NCI-H1048 (cell line): ENCODE measurements at places on chromosomes 2 and 18.

DNA sequence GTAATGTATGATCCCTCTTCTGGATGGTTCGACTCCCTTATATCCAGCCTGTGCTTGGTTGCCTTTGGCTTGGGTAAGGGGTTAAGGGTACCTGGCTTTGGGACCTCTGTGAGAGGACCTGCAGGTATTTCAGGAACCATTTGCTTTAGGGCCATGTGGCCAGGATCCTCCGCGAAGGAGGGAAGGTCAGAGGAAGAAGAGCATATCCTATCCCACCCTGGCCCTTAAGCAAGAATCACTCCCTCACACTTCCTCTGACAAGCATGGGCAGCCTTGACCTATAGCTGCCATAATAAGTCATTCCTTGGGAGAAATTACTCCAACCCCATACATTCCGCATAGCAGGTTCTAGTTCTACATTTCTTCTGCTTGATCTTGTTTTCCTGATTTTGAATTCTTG lies 59.1 kb upstream of the TXNDC2 start:
- no peak for DNase-seq

- no peak for DNase-seq
Observed at GRCh38 chr2:118937817-118938216, 4.2 kb upstream of the MARCO start.

- DNase-seq: no peak
Observed at GRCh38 chr2:161063946-161064306, 96.3 kb upstream of the TANK start.

DNA sequence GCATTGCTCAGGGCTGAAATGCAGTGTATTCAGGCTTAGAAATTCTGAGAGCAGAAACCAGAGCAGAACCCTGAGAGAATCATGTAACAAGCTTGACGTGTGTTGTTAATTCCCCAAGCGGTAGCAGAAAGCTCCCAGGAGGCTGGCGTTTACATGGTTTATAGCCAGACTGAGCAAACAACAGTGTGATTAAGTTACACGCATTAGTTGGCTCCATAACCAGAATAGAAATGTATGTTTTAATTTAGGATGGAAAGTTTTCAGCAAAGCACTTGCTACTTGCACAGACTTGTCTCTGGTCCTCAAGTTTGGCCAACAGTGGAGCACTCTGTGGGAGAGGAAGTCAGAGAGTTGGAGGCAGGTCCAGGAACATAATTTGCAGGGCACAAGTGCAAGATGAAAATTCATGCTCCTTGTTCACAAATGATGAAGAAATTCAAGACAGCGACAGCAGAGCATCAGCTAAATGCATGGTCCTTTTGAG lies 69.3 kb downstream of the MAPK4 start:
- no peak for DNase-seq

DNA sequence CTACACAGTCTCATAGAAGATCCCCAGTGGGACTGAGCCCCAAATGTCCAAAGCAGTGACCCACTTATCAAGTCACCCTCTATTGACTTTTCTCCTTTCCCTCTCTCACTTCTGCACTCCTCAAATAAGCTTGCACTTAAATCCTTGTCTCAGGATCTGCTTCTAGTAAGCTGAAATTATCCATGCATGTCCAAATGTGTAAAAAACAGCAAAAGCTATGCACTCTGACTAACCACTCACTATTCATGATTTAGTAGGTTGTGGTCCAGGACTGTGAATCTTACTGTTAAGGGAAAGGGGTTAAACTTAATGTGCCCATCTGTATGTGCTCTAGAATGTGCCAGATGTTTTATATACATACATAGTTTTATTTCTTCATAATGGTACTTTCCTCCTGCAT lies 115.4 kb downstream of the SCG2 start:
- DNase-seq: no peak

DNA sequence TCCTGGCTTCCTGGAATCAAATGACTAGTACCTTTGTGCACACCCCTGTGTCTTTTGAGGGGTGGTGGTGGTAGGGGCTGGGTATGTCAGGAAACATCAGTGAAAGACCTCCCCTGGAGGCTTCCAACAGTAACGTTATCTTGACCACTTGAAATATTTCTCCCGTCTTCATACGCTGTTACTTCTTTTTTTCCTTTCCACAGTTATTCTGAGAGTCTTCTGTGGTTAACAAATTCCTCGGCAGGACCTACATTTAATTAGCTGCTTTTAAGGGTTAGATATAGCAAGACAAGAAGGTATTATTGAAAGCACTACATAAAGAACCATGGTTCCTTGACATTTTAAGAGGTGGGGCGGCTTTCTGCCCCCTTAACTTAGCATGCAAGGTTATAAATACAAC lies 34.6 kb downstream of the UGP2 start:
- DNase-seq: no peak

DNA sequence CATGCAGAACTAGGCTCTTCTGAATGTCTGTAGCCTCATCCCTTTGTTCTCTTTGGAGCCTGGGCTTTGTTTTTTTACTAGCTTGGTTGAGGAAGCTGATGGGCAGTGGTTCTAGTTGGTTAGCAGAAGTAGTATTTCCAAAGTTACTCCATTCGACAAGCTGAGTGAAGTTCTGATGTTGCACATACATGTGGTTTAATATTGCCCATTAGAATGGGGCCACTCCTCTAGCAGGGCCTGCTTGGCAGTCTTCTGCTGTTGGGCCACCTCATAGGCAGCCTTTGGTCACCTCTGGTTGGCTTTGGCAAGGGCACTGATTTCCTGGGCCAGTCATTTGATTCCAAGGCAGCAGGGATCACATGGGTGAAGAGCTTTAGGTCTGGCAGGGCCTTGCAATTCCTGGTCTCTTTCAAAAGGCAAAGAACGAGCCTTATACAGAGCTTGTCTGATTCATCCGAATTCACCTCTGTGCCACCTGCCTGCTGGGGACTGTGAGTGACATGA lies 2.5 kb downstream of the RPIA start:
- DNase-seq: no peak

GRCh38 chr18:63284827-63285733 lies 34.5 kb downstream of the BCL2 start:
- no peak for DNase-seq

GRCh38 chr2:12050396-12050795 lies 304.0 kb downstream of the LPIN1 start:
- DNase-seq: no peak

GRCh38 chr2:26559556-26559955 lies 81.6 kb downstream of the CIB4 start:
- DNase-seq: no peak

- DNase-seq: no peak
Observed at GRCh38 chr2:105338020-105338385, 663 bp downstream of the C2orf49 start.

GRCh38 chr18:44742718-44743311 lies 62.1 kb downstream of the SETBP1 start:
- DNase-seq: no peak

GRCh38 chr2:19763731-19764130 lies 138.1 kb downstream of the TTC32 start:
- no peak for DNase-seq

DNA sequence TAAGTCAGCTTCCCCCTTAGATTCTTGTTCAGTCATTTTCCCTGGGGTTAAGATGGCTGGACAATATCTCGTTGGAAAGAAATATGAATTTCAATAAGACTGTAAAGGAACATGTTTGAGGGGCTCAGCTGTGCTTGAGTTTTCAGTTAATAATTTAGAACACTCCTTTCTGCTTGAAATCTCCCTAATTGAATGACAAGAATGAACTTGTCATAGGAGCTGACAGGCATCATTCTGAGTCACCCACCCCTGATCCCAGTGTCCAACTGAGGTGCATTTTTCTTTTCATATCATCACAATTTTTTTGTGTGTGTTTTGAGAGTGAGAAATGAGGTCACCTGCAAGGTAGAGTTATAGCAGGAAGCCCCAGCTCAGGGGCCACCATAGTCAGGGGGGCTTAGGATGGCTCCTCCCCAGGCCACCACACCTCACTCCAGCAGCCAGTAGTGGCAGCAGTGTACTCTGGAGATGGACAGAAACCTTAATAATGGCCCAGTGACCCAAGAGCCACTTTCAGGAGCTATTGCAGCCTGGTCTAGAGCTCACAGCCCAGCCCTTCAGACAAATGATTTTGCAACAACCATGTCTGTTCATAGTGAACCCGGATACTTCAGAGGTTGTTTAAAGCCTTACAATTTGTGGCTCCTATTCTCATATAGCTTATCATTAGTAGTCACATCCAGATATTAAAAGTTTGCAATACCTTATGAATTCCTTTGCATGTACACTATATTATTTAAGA lies 174.5 kb downstream of the MAIP1 start:
- no peak for DNase-seq

GRCh38 chr2:137165968-137166367 lies 400.6 kb downstream of the THSD7B start:
- no peak for DNase-seq

DNA sequence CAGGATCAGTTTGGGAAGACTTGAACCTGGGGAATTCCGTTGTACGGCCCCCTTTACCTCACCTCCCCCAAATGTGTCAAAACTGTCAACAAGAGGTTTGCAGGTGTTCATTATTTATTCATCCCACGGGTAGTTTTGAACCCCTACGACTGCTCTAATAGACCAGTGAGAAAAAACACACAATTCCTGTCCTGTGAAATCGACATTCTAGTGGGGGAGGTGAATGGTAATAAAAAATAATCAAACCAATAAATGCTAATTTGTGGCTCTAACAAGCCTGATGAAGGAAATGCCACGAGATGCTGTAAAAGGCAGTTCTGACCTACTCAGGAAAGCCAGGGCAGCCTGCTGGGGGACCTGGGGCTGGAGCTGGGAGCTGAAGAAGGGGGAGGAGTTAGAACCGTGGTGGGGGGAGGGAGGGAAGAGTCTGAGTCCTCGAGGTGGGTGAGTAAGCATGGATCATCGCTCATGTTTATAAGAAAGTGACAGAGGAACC lies 463 bp upstream of the DNAJB2 start:
- no peak for DNase-seq

DNA sequence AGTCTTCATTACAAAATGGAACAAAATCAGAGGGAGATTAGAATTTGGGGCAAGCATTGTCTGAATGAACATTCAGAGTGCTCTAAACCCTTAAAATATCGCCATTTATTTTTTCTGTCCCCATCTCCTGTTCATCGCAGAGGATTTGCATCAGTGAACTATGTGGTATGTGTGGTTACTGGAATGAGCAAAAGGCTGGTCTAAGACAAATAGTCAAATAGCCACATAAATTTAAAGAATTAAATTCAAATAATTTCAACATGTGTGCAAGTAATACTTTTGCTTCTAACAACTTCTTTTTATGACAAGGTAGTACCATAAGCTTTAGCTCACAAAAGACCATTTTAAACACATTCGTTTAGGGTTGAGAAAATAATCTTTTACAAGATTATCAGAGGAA lies 82.6 kb upstream of the ST8SIA3 start:
- no peak for DNase-seq

DNA sequence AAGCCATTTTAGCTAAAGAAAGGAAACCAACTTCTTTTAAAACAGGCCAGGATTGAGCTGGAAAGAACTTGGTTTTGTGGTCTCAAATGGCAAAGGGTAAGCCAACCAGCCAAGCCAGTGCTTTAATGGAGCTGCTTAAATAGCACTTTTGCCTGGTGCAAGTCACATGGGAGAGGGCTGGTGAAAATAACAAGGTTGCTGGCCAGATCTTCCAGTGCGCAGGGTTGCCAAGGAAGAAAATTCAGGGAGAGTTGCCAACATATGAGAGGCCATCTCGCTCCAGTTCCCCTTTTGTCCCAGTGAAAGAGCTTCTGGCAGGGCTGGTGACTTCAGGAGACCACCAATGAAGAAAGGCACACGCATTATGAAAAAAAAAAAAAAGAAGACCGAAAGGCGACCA lies 57.3 kb downstream of the IRS1 start:
- no peak for DNase-seq

GRCh38 chr2:237345891-237346640 lies 67.9 kb downstream of the COL6A3 start:
- no peak for DNase-seq

DNA sequence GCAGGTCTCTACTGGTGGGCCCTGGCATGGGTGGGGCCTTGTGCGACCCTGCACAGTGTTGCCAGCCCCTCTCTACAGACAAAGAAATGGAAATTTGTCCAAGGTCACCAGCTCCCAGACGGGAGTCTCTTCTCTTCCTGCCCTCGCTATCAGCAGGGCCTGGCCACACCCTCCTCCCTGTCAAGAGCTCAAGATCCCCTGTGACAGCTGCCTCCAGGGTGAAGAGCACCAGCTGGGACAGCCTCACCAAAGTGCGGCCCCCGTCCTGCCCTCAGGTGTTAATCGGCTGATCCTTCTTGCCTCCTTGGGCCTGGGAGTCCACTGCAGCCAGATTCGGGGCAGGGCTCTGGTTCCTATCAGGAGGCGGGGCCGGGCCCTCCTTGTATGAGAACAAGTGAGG lies 259.1 kb downstream of the TWIST2 start:
- no peak for DNase-seq

DNA sequence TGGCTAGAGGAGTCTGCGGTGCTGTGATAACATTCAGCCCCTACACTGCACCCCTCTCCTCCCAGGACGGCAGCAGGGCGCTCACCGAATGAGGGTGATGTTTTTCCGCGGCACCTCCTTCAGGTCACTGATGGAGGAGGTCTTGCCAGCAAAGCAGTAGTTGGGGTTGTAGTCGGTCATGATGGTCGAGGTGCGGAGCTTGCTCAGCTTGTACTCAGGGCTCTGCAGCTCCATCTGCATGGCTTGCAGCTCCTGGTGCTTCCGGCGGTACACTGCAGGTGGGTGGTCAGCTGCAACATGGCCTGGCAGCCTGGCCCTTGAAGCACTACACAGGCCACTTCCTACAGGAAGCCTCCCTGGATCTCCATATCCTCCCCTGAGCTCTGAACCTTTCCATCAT lies 108.0 kb downstream of the CLIP4 start:
- DNase-seq: no peak

DNA sequence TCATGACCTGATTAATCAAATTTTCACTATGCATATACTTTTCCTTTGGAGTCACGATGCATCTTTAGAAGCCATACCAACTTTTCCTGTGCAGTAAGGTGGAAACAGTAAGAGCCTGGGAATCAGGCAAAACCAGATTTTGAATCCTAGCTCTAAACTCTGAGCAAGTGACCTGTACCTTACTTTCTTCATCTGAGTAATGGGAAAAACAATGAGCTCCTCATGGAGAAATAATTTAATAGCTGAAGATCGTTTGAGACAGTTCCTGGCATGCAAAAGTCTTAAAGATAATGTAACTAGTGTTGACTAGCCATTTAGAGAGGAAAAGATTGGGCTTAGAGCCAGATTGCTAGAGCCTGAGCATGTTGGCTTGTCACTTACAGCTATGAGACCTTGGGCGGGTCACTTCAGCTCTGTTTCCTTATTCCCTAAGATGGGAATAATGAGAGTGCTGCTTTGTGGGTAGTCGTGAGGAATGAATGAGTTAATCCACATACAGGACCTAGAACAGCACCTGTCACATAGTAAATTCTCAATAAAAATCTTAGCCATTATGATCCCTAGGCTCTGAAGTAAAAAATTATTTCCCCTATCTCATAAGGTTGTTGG lies 17.7 kb upstream of the CCNYL1 start:
- no peak for DNase-seq

DNA sequence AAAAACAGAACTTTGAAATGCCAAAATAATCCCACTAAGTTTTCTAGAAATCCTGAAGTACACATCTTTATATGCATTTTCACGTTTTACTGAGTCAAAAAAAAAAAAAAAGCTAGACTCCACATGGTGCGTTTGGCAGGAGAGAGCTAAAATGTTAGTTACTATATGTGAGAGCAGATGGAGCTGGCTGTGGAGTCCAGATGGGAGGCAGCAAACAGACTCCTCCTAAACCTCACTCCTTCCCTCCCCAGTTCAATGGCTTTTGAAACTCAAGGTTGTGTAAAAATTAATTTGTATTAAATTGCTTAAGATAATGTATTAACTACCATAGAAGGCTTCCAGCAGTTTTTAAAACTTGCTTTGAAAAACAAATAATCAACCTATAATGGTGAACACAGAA lies 248.8 kb downstream of the AGPS start:
- DNase-seq: no peak
